ENCODE measurements at places on chromosomes 2 and 18.

DNA sequence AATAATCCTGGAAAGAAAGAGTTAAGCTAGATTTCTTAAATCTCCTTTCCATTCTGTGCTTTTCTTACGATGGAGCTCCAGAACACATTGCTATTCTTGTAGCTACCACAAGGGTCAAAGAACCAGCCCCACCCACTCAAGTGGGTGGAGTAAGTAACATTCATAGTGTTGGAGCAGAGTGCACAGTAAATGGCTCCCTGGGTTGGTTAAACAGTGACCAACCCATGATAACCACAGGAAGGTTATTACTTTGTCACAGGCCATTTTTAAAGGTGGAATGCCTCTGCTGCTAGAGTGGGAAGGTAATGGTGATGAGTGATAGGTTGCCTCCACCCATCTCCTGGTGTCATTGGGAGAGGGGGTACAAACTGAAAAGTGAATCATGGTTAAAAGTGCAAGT, 13.9 kb downstream of the ARPC2 start:
- DNase-seq = no peak

DNA sequence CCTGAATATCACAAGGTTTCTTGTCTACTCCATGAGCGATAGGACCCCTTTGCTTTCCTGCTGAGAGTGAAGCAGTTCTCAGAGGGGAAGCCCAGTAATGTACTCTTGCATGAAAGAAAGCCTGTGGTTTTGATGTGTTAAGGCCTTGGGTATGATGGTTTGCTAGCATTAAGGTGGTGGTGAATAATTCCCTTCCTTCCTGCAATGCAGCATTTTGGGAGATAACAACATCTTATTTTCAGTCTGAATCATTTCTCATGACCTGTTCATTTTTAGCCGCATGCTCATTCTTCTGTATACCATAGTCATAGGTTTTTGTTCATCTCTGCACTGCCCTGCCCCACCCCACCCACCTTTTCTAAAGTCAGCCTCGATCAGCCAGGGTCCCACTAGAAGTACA, 66.2 kb downstream of the HNMT start:
- no peak for DNase-seq

DNA sequence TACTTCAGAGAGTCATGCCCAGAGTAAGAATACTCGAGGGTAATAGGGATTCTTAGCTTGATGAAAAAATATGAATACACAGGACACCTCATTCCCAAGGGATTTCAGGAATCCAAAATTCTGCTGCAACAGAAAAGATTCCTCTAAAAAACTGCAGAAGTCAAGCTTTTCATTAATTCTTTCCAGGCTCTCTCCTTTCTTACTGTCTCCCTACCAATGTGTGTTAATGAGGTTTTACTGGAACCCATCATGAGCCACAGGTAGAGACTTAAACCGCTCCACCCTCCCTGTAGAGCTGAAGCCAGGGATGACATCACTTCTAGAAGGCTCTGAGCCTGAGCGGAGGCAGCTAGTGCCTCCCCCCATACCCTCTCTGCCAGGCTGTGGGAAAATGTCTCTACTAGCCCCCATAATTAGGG, 3.4 kb downstream of the SDC1 start:
- no peak for DNase-seq

DNA sequence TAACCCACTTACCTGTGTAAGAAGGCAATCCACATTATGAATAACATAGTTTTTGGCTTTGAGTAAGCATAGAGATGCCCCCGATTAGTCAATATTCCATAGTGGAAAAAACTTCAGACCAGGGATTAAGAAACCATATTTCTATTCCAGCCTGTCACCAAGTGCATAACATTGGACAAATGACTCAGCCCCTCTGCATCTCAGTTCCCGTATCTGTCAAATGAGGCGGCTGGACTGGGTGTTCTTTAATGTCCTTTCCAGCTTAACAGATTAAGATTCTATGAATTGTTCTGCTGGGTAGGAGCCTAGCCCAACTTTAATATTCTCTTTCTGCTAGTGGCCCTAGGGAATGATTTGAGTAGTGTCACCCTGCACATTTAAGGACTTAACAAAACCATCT, 11.8 kb upstream of the FTCDNL1 start:
- no peak for DNase-seq

DNA sequence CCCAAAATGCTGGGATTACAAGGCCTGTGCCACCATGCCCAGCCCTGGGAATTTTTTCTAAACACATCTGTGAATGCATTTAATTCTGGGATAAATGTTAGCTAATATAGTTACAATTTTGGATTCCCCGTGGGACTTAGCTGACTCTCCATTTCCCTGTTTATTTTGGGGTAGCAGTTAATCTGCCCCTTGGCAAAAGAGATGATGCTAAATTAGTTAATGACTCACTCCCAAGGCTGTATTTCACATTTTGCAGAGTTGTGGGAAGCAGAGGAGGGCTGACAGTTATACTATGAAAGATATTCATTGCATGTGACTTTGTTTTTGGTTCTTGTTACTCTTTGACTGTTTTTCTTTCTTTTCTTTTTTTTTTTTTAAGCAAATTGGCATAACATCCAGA, 3.2 kb downstream of the MTHFD2 start:
- DNase-seq = no peak

- no peak for DNase-seq
These were observed 82.7 kb upstream of the ARHGAP28 start for GRCh38 chr18:6646801-6647200.

DNA sequence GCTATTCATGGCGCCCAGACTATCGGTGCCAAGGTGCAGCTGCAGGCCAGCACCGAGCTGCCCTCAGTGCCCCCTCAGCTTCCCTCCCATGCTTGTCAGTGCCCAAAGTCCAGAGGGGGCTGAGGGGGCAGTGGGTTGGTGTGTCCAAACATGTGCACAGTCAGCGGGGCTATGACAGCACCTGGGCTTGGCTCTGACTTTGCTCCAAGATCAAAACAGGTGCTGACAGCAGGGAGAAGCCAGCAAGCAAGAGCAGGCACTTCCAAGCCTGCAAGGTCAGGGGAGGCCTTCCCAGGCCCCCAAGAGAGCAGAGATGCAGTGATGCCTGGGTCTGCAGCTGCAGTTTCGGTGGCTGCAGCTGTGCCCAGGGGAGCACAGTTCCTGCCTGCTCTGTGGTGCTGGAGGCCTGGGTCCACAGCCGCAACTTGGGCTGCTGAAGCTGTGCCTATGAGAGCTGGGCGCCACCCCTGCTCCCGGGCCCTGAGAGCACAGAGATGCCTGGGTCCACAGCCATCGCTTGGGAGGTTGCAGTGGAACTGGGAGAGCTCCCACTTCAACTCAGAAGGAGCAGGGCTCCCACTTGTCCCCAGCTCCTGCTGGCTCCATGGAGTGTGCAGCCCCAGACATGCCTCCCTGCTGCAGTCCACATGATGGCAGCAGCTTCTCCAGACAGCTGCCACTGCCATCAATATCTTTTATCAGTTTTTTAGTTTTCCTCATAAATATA, 775.3 kb upstream of the POU3F3 start:
- no peak for DNase-seq

GRCh38 chr18:35441857-35442595, 55.7 kb downstream of the INO80C start:
- no peak for DNase-seq

DNA sequence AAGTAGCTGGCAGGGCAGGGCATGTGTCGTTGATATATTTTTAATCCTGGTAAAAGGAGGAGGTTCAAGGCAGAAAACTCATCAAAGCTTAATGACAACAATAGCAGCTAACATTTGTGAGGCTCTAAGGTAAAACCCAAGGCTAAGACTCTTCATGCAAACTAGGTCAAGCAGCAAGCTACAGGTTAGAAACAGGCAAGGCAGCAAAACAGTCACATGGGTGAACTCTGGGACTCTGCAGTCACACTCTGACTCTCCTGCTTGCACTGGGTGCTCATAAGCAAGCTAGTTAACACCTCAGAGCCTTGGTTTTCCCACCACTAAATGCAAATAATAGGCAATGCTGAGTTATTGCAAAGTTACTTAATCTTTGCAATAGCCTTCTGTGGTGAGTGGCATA, 7.9 kb downstream of the IL1RN start:
- no peak for DNase-seq

DNA sequence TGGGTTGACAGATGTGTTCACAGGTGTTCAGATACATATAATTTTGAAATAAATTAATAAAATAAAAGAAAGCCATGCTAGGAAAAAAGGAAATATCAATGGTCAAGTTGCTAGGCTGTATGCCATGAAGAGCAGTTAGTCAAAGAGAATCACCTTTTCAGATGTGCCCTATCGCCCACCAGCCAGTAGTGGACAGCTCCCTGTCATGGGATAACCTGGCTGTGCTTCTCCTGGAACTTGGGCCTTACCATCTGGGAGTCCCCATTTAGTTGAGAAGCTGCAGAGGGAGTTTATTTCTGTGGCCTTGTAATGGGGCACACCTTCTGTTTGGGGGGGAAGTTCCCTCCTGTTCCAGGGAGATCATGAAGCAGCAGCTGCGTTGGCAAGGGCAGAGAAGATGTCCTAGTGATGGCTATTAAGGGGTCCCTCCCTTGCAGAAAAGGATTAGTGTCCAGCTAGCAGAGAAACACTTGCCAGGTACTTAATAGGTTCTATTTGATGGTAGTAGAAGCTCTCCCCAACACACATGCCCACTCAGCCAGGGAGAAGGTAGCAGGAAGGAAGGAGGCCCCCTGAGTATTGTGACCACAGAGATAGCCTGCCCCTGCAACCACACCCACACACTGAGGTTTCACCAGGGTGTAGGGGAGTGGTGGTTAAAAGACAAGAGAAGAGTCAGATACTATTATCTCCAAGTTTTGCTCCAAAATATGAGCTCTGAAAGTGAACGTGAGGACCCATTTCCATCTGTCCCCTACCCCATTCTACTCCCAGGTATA, 117.7 kb downstream of the B3GNT2 start:
- DNase-seq = no peak

DNA sequence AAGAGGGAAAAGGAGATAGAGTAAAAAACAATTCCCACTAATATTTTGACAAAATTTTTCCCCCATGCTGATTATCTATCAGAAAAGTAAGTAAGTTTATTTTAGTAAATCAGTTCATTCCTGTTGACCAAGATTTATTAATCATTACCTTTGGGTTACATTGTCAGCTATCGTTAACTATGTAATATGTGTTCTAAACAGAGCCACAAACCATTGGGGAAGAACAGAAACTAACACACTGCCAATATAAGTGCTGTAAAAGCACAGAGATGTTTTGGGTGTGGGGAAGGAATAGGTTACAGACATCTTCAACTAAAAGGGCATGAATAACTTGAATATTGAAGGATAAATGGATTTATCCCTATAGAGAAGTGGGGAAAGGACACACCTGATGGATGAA, 42.5 kb upstream of the ACADL start:
- no peak for DNase-seq

DNA sequence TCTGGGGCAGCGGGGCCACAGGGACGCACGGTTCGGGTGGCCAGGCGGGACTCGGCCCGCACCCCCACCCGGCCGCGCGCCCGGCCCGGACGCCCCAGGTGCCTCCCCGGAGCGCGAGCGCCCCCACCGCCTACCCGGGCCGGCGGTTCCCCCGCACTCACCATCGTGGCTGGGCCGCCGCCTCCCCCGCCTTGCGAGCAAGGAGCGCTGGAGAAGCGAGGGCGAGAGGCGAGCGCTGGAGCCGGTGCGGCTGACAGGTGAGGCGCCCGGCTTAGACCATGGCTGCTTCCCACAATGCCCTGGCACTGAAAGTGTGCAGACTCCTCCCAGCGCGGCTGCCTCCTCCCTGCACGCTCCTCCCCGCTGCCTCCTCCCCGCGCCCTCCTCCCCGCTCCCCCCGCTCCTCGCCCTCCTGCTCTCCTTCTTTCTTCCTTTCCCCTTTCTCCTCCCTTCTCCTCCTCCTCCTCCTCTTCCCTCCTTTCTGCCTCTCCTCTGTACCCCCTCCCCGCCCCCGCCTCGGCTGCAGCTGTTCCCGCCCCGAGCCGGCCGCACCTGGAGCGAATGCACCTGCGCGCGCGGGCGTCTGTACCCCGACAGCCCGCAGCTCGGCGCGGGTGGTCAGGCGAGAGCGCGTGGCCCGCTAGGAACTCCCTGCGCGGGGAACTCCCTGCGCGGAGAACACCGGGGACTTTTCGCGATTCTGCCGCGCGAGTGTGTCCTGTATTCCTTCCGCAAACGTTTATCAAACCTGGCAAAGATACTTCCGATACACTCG, at the start of gene AP1S3:
Gene AP1S3 (minus strand): TSS at position 296 of the 775 bp plus-strand sequence. CDS start 132 bp downstream, at position 164.
- peak; percentile 79 for DNase-seq

DNA sequence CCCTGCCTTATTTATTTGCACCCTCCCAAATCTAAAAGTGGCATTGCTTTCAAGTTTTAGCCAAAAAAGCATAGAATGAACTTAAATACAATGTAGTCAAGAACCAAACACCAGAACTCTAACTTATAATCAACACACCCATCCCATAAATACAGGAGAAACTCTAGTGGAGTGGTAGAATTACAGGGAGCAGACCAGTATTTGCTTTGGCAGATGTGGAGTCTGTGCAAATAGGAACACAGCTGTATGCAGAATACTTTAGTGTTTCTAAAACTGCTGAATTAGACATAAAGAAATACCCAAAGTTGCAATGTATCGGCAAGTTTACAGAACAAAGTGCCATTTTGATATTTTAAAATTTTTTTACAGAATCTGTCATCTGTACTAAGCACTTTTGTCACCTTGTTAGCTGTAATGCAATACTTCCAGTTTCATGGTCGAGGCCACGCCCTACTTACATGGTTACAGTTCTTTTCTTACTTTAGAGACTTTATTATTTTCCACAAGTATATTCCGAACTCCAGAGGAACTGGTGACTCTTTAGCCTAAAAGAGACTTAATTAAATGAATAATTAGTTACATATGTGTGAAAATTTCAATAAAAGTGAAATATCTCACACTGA, 23.7 kb upstream of the COL5A2 start:
- no peak for DNase-seq

DNA sequence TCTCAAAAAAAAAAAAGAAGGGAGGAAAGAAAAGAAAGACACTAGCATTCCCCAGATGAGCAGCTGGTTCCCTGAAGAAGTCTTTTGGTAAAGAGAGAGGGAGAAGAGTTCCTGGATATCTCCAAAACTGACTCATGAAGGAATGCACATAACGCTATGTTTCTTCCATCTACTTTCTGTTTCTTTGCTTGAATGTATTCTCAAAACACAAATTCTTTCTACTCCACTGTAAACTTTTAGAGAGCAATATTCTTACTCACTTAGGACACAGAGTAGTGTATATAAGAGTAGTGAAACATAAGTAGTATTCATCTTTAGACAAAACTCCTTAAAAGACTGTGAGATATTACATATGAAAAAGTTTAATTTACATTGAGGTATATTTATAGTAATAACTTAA, 64.2 kb downstream of the TRIP12 start:
- DNase-seq = no peak

- no peak for DNase-seq
These were observed 130.5 kb downstream of the PLCL1 start for GRCh38 chr2:197934934-197935289.

GRCh38 chr2:216700088-216700567, 4.8 kb upstream of the IGFBP5 start:
- DNase-seq = no peak

GRCh38 chr2:54100772-54101171, 14.6 kb upstream of the ACYP2 start:
- no peak for DNase-seq

- peak; percentile 35 for DNase-seq
These were observed 131.0 kb downstream of the ALPK2 start for GRCh38 chr18:58497845-58498244.

- DNase-seq = no peak
These were observed 1.9 kb downstream of the OTX1 start for GRCh38 chr2:63052411-63053080.

- no peak for DNase-seq
These were observed 40.9 kb downstream of the GYPC start for GRCh38 chr2:126696644-126697520.

GRCh38 chr2:205865905-205866441, 183.7 kb downstream of the NRP2 start:
- no peak for DNase-seq

Data from HTR-8/SVneo (cell line).